Motor neuron (in vitro differentiated cells): ENCODE measurements at places on chromosomes 16 and 17. TPM values are rescaled to one million over a fixed set of nuclear protein-coding genes. Genes with fewer than 3 reads are reported as not detected.

SLFN14 gene
- 0.46 TPM in 1 of 2 replicates, not detected in the other for total RNA-seq

CDR2L gene
- total RNA-seq = 11.2 and 13.1 TPM in 2 replicates

TXNDC11 gene
- total RNA-seq = 10.6 and 14.0 TPM in 2 replicates

TVP23B gene
- 63.1 and 70.8 TPM in 2 replicates for total RNA-seq

CDRT15 gene
- 0.27 TPM in 1 of 2 replicates, not detected in the other for total RNA-seq

CLDN7 gene
- 0.32 and 0.83 TPM in 2 replicates for total RNA-seq

DYNC1LI2 gene
- 71.9 and 73.5 TPM in 2 replicates for total RNA-seq

PRSS33 gene
- total RNA-seq = not detected in 2 replicates

NPIPA3 gene
- total RNA-seq = 2.9 and 3.3 TPM in 2 replicates

HBZ gene
- total RNA-seq = not detected in 2 replicates

FA2H gene
- 0.59 and 0.92 TPM in 2 replicates for total RNA-seq

G6PC1 gene
- total RNA-seq = not detected in 2 replicates
